ENCODE measurements at places on chromosomes 2 and 18.

- no peak for DNase-seq
Measured at GRCh38 chr2:109244750-109245382, 115.9 kb downstream of the SH3RF3 start.

GRCh38 chr18:7872569-7872968, 305.5 kb downstream of the PTPRM start:
- DNase-seq: no peak

DNA sequence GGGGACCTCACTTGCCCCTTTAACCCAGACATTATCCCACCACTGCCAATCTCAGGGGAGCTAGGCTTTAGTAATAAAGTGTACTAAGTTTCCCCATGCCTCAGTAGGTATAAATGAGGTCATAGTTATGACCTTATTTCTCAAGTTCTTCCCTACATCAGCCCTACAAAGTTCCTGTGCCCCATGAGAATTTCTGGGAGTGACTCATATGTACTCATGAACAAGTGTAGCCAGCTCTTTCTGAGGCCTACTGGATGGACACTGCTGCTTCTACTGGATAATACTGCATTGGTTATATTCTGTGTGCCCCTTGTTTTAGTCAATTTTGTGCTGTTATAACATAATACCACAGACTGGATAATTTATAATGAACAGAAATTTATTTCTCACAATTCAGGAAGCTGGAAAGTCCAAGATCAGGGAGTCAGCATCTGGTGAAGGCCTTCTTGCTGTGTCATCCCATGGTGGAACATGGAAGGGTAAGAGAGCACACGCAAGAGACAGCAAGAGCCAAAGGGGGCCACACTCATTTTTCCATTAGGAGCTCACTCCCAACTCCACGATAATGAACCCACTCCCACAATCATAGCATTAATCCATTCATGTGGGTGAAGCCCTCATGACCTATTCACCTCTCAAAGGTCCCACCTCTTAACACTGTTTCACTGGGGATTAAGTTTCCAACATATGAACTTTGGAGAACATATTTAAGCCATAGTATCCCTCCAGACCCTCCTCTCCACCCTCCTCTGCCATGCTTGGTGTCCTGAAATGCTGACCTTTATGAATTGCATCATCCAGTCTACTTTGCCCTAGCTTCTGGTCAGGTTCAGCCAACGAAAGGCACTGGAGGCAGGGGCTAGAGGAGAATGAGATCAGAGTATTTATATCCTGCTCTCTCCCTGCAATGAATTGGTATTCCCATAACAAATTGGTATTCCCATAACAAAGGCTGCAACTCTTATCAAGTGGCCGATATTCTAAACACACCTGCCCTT, 25.4 kb upstream of the ST3GAL5 start:
- DNase-seq: no peak

GRCh38 chr2:107511970-107512789, 314.5 kb upstream of the RGPD4 start:
- no peak for DNase-seq

- no peak for DNase-seq
Measured at GRCh38 chr2:132448331-132448730, 31.7 kb downstream of the GPR39 start.

GRCh38 chr2:240014327-240014726, 10.8 kb downstream of the NDUFA10 start:
- no peak for DNase-seq

DNA sequence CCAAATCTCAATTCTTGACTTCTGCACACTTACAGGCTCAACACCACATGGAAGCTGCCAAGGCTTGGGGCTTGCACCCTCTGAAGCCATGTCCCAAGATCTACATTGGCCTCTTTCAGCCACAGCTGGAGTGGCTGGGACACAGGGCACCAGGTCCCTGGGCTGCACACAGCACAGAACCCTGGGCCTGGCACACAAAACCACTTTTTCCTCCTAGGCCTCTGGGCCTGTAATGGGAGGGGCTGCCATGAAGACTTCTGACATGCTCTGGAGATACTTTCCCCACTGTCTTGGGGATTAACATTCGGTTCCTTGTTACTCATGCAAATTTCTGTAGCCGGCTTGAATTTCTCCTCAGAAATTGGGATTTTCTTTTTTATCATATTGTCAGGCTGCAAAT, 29.9 kb downstream of the SP9 start:
- DNase-seq: no peak

DNA sequence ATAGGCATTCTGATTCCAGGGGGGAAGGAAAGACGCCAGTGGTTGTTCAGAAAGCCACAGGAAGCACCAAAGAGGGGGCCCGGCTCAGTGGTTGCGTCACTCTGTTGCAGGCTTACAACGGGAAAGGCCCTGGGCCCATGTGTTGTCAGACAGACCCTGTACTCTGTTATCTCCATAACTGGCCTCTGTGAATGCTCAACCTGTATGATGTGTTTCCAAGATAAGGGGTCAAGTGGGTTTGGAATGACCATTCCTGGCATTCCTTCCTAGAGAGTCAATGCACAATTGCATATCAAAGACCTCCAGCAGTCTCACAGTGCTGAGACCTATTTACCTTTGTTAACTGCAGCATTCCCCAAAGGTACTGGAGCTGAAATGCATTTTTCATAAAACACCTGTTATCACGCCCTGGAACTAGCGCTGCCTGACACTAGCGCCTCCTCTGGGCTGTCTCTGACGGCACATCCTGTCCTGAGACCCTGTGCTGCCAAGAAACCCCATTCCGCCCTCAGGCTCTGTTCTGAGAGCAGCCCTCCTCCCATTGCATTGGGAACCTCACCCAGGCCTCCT, 13.2 kb upstream of the LRRFIP1 start:
- no peak for DNase-seq

- DNase-seq: no peak
Measured at GRCh38 chr2:8598295-8599165, 83.3 kb upstream of the ID2 start.

GRCh38 chr2:68292108-68292710, 27.5 kb downstream of the CNRIP1 start:
- no peak for DNase-seq

DNA sequence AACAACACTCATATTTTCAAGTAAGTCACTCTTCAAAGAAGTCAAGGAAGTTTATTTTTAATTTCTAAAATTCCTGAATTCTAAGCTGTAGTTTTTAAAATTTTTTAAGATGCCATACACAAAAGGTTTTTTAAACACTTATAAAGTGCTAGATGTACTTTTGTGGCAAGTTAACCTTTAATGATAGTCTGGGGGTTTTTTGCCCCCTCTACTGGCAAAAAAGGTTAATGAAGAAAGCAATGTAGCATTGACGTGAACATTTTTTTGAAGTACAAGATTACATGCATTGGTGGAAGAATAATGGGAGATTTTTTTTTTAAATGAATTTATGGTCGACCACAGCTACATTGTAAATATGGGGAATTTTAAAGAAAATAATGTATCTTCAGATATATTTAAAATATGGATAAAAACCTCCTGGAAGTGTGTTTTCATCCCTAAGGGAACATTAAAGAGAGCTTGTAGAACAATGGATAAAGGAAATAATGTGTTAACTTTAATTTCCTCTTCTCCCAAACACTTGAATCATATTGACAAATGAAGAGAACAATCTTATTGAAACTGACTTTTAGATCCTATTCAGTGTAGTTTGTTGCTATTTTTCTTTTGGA, 12.6 kb downstream of the ITPRID2 start:
- no peak for DNase-seq

DNA sequence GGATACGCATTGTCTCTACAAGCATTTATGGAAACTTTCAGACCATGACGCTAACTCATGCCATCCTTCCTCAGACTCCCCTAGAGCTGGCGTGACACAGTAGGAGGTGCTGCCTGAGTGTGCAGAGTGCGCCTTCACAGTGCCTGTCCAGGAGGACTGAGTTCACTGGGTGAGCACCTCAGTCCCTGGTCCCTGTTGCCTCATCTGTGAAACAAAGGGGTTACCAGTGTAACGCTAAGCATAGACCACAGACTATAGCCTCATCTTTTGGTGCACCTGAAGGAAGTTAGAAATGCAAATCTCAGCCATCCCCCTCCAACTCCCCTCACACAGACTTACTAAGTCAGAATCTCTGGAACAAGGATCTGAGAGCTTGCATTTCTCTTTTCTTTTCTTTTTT, 142.8 kb downstream of the TMEM17 start:
- no peak for DNase-seq

DNA sequence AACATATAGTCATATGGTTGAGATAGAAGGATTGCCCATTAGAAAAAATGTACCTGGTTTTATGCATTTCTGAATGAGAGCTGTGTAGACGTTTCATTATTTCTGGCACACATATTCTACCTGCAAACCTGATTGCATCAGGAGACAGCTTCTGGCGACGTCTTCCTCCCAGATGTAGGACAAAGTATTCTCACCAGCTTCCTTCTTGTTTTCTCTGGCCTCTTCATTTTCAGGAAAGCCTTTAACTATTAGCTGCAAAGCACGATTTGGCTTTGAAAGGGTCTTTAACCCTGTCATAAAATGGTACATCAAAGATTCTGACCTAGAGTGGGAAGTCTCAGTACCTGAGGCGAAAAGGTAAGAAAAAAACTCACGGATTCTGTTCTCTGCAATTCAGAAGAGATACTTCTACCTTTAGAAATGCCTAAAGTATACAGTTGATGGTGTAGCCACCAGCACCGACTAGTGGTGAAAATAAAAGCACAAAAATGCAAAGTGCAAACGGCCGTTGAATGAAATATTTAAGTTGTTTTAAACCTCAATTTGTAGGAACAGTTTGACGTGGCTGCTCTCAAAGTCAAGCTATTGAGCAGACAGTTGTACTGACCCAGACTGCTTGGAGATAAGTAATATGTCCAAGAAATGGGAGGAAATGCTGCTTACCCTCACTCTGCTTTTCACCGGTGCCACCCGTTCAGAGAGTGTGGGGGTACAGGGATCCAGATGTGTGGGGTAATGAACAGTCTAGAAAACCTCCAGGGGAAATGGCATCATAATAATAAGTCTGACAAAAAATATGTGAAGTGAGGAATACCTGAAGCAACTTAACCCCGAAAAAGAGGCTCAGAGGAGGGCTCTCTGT, 20.2 kb downstream of the IL18RAP start:
- DNase-seq: no peak

DNA sequence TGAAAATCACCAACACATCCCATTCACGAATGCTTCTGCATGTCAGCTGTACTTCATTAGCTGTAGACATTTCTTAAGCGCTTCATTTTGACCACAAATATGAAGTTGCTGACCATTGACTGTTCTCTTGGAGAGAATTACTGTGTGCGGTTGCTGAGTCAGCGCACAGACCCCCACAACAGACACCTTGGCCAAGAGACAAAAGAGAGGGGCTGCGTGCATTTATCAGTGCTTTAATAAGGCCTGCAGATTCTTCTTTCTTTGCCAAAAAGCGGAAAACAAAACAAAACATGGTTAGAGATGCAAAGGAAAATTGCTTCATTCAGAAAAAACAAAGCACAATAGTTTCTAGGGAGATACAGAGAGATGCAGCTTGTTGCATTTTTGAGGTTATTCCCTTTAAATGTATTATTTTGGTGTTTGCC, 174.7 kb downstream of the ACKR3 start:
- no peak for DNase-seq

DNA sequence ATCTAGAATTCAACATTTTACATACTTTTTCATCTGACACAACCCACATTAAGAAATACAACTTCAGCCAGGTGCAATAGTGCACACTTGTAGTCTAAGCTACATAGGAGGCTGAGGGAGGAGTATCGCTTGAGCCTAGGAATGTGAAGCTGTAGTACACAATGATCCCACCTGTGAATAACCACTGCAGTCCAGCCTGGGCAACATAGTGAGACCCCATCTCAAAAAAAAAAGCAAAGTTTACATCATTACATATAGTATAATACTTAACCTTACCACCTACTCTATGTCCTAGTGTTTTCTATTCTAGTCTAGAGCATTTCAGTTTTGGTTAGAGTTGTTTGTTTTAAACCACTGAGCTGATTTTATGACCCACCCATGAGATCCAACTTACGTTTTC, 86.5 kb upstream of the FAM117B start:
- DNase-seq: no peak

DNA sequence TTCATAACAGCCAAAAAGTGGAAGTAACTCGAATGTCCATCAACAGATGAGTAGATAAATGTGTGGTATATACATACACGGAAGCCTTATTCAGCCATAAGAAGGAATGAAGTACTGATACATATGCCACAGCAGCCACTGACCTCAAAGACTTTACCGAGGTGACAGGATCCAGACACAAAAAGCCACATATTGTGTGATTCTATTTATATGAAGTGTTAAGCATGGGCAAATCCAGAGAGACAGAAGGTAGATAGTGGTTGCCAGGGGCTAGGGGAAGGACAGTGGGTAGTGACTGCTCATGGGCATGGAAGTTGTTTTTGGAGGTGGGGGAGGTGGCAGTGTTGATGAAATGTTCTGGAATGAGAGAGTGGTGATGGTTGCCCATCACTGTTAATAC, 33.9 kb downstream of the ZAP70 start:
- no peak for DNase-seq

- DNase-seq: no peak
Measured at GRCh38 chr2:127590386-127591190, 55.1 kb downstream of the MYO7B start.

All from stimulated activated CD4-positive, alpha-beta T cell treated with anti-CD3 and anti-CD28 coated beads, Interleukin-15, amount 100 ng/mL, for 1 hour (primary cell).